ENCODE measurements at places on chromosomes 4 and X.

- no peak for DNase-seq
Observed at GRCh38 chr4:121154103-121154515, 10.0 kb downstream of the TNIP3 start.

GRCh38 chr4:146311238-146311970, 97.1 kb downstream of the REELD1 start:
- DNase-seq = no peak

DNA sequence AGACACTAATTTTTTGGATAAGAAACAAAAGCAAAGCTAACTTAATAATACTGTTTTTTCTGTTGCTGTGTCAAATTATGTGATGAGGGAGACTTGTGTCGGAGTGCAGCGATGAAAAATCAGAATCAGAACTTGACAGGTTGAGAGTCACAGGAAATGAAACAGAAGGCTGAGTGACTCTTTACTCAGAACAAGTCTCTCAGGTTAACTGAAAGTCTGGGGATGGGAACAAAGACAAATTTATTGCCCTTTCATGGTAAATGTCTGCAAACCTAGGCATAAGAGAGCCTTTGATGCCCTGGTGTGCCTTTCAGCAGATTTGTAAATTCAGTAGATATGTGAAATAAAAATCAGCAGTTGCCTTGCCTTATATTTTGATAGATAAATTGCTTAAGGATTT, 96.0 kb downstream of the ADGRL3 start:
- DNase-seq = no peak

- no peak for DNase-seq
Observed at GRCh38 chr4:81631958-81632441, 160.3 kb upstream of the RASGEF1B start.

DNA sequence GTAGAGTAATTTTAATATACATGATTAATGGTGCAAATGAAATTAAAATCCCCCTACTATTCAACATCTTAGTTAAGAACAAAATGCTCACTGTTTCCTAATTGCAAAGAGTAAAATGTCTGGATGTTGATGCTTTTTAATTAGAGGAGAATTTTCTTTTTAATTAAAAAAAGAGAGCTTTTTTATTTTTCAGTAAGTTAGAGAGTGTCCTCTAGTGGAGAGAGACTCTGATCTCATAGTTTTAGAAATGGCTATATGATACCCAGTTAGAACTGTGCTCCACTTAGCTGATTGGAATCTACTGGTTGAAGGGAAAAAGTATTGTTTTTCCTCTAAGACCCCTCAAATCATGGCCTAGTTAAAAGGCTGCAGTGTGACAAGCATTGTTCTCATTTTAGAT, 312.0 kb upstream of the MAGEB2 start:
- DNase-seq = no peak

GRCh38 chr4:84944947-84945346, 21.5 kb downstream of the WDFY3 start:
- no peak for DNase-seq

DNA sequence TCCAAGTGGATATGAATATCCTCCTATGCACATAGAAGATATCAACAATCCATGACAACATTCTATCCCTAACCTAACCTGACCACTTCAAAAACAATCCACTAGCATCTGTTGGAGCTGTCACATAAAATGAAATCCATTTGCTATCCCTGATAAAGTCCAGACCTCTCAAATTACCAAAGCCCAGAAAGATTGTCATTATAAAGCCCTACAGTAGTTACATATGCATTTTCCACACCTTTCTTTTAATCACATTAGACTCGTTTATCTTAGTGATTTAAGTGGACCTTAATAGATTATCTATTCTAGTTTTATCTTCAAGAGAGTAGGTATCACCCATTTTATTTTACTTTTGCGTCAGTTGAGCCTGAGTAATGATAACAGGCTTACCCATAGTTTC, 30.6 kb downstream of the LDB2 start:
- DNase-seq = no peak

- DNase-seq = no peak
Observed at GRCh38 chr4:89312066-89312465, 4.5 kb upstream of the GPRIN3 start.

GRCh38 chr4:158949099-158949498, 153.8 kb upstream of the RAPGEF2 start:
- no peak for DNase-seq

- no peak for DNase-seq
Observed at GRCh38 chr4:96677499-96677898, 837.6 kb downstream of the PDHA2 start.

- no peak for DNase-seq
Observed at GRCh38 chr4:119624356-119624755, 4.2 kb downstream of the PDE5A start.

DNA sequence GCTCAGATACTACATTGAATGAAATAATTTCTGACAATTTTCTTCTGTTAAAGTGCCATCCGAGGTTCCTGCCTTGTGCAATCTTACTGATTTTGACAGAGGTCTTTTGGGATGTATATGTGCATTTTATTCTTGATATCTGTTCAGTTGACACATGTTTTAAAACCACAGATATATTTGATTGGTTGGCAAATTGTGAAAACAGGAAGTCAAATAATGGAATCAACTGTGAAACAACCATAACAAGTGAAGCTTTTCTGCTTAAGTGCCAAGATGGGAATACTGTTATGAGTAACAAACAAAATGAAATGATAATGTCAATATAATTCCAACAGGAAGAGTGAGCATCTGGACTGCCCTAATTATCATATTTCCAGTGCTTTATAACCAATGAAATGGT, 84.9 kb upstream of the TET2 start:
- DNase-seq = no peak

DNA sequence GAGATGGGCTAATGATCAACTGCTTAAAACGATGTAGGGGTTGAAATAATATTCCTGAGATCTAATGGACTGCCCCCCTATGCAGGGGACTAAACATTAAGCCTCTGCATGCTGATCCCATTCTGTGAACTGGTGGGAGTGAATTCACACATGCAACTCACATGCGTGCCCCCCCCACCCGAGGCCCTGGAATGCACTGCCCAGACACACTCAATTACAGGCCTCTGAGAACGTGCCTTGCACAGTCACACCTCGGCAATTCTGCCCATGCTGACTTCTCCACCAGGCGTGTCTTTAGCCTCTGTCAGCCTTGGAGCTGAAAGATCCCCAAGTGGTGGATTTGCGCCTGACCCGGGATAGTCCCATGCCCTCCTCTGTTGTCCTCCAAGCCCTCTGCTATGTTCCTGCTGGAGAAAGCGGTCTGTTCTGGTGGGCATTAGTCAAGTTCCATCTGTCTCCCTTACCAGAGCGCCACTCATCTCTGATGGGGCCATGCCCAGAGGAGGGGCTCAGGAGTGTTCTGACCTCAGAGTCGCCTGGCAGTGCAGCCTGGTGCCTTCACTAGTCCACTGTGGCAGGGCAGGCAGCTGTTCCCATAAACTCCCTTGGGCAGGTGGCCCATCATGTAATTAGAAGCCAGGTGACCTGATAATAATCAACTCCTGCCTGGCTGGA, 86.5 kb downstream of the DRD5 start:
- DNase-seq = no peak

GRCh38 chr4:24932515-24933225, 19.8 kb upstream of the CCDC149 start:
- no peak for DNase-seq

GRCh38 chrX:13022926-13023325, 21.5 kb downstream of the FAM9C start:
- DNase-seq = no peak

DNA sequence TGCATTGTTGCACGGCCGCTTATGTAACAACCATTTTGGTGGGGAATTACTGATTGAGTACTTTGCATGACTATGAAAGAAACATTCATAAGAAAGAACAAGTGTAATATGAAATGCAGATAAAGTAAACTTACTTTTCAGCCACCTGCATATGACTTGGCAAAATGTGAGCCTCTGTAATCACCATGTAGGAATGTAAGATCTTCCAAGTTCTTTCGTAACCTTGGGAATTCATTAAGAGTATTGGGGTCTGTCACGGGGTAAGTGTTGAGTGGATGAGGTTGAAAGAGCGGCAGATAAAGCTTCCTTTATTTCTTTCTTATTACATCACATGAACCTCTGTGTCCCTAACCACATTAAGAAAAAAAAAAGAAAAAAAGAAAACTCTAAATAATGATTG, 348.5 kb upstream of the NR3C2 start:
- DNase-seq = no peak

DNA sequence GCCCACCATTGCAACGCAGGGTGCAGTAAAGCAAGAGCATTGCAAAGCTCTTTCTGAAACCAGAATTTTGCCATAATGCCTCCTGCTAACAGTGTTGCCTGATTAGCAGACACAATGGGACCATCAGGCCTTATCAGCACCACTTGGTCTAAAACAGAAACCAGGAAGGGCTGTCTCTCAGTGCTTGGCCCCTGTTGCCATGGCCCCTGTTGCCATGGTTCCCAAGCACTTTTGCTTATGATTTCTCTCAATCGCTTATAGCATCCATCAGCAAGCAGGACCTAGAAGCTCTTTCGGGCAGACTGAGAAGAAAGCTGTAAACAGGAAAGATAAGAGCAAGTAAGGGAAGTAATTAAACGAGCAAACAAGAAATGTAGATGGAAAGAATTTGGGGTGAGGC, 36.8 kb downstream of the RTL5 start:
- DNase-seq = peak; percentile 32

GRCh38 chr4:73068491-73069337, 802 bp downstream of the COX18 start:
- DNase-seq = no peak

GRCh38 chr4:27397886-27398285, 537.2 kb downstream of the STIM2 start:
- no peak for DNase-seq

DNA sequence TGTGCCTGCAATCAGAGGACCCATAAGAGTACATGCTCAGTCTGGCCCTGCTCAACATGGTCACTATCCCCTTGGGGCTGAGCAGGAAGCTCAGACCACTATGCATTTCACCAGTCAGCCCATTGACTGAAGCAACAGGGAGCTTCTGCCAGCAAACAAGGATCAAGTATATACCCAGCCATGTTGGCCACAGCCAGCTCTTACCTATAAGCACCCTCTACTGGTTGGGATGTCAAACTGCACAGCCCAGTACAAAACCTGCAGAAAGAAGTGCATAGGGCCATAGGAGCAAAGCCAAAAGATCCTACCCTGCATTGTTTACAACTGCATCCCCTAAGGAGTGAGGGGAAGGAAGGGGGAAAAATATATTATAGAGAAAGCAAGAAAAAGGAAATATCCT, 214.4 kb upstream of the CPEB2 start:
- no peak for DNase-seq

DNA sequence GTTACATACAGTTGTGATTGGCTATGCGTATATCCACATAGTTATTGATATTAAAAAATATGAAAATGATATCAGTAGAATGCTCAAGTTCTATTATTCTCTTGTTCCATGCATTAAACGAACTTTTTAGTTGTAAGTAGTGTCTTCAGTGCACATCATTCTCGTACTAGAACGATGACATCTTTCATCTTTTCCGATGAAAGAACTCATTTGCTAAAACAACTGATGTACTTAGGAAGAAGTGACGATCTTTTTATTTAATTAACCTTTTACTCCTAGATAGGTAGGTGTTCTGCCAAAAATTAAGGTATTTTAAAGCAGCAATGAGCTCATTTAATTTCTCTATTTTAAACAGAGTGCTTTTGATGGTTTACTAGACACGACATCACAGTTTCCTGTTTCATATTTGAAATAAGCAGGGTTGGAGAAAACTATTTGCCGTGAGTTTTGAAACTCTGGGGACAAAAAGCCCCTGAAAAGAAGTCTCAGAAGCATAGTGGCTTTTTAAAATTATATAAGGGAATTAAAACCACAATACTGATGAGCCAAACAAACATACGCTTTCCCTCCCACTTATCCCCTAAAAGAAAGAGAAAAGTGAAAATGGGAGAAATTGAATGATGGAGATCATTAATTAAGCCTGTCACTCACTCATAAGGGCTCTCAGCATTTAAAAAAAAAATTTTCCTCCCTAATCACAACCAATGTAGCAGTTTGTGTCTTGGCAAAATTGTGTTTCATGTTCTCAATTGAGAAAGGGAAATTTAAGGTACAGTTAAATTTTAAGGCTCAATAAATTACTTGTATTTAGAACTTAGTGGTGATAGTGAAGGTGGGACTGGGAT, 25.6 kb downstream of the SPRY1 start:
- DNase-seq = no peak

DNA sequence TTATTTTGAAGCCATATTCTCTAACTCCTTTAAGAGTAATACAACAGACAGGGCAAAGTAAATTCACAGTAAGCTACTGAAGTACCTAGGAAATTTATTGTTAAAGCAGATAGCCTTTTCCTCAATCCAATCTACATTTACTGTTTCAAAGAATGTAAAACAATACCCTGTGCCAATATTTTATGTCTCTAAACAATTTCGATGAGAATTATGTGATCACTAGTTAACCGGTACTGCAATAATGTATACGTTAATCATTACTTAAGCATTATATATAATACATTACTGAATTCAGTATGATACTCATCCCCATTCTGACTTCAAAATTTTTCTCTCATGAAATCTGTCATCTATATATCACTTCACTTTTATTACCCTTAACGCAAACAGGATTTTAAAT, 28.5 kb downstream of the KLHL13 start:
- DNase-seq = no peak

- no peak for DNase-seq
Observed at GRCh38 chr4:151806511-151806927, 45.7 kb upstream of the GATB start.

DNA sequence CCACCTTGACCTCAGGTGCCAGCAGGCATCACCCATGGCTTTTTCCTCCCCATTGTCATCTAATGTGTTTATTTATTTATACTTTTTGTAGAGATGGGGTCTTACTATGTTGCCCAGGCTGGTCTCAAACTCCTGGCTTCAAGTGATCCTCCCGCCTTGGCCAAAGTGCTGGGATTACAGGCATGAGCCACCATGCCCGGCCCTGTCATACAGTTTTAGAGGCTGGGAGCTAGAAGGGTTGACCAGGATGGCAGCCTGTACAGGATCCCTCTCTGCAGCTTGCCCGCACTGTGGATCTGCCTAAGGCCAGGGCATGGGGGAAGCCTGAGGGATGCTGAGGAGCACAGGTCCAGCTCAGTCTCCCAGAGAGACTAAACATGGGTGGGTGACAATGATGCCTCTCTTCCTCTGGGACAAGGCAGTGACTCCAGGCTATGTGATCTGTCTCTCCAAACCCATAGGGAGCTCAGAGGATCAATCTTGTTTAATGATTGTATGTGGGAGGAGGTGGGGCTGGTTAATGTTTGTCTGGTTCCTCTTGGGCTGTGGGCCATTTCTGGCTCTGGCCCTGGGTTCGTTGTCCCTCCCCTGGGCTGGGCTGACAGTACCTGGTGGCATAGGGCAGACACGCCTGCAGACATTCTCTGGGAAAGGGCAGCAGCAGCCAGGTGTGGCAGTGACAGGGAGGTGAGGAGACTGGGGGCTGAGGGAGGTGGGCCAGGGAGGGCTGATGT, 8.3 kb upstream of the GJB1 start:
- no peak for DNase-seq

- DNase-seq = no peak
Observed at GRCh38 chrX:20951016-20951810, 423.0 kb upstream of the CNKSR2 start.
